Left ventricle myocardium superior (tissue), 1 donor: ENCODE measurements at places on chromosomes 13 and 19. TPM values are rescaled to one million over a fixed set of nuclear protein-coding genes. Genes with fewer than 3 reads are reported as not detected.

CERS1 gene
- total RNA-seq, result 0.42 TPM

DNA sequence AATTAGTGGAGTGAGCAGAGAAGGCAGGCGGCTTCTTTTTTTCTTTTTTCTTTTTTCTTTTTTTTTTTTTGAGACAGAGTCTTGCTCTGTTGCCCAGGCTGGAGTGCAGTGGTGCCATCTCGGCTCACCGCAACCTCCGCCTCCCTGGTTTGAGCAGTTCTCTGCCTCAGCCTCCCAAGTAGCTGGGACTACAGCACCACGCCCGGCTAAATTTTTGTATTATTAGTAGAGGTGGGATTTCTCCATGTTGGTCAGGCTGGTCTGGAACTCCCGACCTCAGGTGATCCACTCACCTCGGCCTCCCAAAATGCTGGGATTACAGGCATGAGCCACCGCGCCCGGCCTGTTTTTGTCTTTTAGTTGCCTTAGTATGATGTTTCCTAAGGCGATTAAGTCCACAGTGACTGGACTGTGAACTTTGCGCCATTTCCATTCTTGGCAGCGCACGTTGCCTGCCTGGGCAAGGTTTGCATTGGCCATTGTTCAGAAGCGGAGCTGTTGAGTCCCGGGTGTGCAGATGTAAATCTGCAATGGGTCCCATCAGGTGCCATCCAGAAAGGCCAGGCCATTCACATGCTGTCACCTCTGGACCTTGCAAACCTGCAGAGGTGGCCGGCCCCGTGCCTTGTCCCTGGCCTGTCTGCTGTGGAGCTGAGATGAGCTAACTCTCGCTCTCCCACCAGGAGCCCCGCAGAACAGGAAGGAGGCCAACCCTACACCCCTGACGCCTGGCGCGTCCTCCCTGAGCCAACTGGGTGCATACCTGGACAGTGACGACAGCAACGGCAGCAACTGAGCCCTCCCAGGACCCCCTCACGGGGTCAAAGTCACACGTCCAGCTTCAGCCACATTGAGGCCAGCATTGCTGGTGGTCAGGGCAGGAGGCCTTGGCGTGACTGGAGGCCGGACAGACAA is 10.9 kb upstream of the SHD start:
- no peak for DNase-seq

KANK3 gene
- total RNA-seq, result 22.8 TPM

DNA sequence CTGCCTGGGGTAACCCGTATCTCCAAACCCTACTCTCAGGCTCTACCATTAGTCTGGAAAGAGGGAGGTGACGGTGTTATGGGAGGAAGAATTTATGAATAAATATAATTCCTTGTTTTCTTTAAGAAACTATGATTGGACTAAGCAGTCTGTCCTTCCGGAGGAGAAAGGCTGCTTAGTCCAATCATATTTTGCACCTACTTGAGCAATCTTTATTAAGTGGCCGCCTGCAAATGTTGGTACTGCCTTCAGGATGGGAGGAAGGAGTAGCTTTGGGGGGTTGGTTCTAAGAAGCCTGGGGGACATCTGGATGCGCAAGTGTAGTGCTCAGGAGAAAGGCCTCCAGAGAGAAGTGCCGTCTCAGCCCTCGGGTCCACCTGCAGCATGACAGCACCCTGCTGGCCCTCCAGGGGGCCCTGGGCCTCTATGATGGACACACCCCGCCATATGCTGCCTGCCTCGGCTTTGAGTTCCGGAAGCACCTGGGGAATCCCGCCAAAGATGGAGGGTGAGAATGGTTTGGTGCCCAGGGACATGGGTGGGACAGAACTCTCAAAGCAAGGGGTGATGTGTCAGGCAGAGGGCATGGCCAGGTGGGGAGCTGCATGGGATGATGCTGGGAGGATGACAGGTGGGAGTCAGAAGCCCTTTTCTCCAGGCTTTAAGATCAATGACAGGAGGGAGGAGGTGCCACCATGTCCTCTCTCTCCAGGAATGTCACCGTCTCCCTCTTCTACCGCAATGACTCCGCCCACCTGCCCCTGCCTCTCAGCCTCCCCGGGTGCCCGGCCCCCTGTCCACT is 4.1 kb downstream of the ACP4 start:
- no peak for DNase-seq

DNA sequence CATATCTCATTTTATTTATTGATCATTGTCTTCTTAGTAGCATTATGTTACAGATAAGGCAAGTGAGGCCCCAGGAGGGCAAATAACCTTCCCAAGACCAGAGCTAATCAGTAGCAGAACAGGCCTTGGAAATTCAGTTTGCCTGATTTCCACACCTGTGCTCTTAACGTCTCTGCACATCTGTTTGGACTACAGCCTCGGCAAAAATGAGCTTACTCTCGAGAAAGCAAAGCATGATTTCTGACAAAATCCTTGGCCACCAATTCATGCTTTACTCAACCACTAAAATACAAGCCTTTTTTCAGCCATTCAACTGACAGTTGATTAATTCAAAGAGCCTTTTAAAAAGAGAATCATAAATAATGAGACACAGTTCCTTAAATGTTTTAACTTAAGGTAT is 309.3 kb upstream of the HTR2A start:
- no peak for DNase-seq

GCDH gene
- total RNA-seq, result 30.5 TPM

GRCh38 chr13:24360106-24360505 is 50.7 kb downstream of the C1QTNF9 start:
- DNase-seq, result no peak

DNA sequence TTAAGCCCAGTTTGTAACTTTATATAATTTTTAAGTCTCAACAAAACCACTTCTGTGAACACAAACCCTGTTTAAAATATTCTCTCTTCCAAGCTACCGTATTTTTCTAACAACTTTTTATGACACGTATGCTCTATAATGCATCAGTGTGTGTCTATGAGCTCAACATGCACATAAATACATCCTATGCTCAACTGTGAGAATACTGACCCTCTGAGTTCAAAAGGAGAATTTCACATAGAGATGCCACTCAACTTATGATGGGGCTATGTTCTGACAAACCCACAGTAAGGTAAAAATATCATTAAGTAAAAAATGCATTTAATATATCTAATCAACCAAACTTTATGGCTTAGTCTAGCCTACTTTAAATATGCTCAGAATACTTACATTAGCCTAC is 1139.7 kb upstream of the SPRY2 start:
- DNase-seq, result no peak

COQ8B gene
- 34.6 TPM for total RNA-seq

- DNase-seq, result no peak
Observed at GRCh38 chr13:93004919-93005318, 221.7 kb upstream of the GPC6 start.

DNA sequence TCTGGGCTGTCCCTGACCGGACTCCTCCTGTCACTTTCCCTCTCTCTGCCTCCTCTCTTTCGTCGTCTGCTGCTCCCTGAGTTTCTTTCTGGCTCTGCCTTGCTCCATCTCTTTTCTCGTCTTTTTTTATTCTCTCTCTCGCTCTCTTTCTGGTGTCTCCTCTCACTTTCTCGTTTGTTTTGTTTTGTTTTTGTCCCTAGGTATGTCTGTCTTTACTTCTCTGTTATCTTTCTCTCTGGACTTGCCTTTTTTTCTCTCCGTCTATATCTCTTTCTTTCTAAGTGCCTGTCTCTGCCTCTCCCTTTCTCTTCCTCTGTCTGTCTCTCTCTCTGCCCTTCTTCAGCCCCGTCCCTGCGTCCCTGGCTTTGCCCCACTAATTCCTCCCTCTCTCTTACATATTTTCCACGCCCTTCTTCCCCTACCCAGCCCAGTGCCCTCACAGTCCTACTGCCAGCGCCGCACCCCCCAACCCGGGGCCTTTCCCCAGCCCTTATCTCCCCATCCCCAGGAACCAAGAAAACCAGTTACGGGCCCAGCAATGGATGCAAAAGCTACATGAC is 48.1 kb upstream of the SHKBP1 start:
- no peak for DNase-seq

DNA sequence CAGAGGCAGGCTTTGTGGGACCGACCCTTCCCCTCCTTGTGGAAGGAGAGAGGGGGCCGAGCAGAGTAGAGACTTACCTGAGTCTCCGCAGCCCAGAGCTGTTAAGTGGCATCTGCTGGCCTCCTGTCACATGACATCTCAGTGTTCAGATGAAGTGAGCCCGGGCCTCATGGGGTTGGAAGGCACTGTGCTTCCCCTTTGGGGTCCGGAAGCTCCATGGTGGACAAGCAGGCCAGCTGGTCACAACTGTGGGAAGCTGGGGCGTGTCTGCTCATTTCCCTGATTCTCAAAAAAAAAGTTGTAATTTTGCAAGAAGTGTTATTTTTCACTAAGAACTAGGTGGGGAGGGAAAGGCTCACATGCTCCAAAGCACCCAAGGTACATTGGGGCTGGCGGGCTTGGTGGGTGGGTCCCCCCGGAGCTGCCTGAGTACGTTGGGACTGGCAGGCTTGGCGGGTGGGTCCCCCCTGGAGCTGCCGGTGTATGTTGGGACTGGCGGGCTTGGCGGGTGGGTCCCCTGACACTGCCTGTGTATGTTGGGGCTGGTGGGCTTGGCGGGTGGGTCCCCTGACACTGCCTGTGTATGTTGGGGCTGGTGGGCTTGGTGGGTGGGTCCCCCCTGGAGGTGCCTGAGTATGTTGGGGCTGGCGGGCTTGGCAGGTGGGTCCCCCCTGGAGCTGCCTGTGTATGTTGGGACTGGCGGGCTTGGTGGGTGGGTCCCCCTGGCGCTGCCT is 18.2 kb upstream of the DCUN1D2 start:
- peak; percentile 50 for DNase-seq

DNA sequence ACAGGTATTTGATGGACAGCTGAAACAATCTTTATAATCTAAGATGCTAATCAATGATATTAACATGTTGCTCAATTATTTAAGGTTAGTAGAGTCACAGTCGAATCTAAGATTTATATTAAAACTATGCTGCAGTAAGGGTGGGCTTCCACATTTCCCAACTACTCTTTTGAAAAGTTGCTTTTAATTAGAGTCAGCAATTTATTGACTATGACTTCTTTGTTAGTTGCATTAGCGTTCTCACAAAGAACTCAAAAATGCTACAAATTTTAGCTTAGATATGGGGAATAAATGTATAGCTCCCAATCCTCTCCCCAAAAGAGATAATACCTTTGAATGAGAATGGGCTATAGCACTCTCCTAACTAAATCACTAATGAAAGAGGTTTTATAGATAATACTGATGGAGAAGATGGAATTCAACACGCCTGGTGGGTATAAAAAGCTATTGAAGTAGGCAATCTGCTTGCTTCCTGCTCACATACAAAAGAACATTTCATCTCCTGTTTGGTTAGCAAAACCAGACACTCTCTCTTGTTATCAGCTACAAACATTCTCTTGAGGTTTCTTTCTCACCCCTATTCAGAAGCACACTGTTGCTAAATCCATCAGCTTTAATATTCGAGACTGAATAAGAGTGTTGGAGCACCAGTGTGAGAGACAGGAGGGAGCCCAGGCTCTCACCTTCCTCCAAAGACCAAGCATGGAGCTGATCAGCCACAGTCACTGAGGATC is 2.4 kb upstream of the FLT1 start:
- DNase-seq, result no peak

DNA sequence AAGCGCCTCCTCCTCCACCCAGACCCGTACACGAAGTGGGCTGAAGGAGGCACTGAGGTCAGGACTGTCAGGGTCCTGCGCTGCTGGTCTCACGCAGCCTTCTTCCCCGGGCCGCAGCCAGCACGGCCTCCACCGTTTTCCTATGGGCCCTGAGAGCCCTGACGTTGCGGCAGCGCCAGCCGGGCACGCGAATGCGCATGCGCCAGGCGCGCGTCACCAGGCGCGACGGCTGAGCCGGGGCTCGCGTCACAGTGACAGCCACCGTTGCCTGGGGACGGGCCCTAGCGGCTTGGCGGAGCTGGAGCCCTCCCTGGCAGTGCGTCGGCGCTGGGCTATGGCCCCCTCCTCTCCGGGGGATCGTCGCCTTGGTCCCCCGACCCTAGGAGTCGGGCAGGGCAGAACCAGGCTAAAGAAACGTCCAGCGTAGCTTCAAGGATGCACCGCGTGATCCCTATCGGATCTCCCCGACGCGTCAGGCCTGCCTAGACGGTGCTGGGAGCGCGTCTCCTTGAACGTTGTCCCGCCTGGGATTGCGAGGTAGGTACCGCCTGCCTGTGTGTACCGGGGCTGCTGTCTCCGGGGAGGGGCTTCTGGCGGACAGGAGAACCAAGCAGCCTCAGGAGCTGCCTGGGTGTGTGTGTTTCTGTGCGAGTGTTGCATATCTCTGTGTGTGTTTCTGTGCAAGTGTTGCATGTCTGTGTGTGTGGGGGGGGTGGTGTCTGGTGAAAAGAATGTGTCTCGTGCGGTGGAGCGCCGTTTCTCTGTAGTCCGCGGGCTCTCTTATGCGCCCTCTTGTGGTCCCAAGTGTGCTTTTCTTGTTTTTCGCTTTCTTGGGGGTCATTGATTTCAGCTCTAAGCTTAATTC is 43.2 kb downstream of the ZNF571 start:
- peak; percentile 80 for DNase-seq
